ENCODE measurements at places on chromosomes 3 and 15.

GRCh38 chr3:22907161-22907780 is 295.9 kb upstream of the UBE2E2 start:
- no peak for DNase-seq

- DNase-seq, result no peak
These were observed at the start of gene CAPN7 for GRCh38 chr3:15205934-15206661. CAPN7 (plus strand) TSS chr3:15206246; CDS start chr3:15206496, 250 bp downstream.

DNA sequence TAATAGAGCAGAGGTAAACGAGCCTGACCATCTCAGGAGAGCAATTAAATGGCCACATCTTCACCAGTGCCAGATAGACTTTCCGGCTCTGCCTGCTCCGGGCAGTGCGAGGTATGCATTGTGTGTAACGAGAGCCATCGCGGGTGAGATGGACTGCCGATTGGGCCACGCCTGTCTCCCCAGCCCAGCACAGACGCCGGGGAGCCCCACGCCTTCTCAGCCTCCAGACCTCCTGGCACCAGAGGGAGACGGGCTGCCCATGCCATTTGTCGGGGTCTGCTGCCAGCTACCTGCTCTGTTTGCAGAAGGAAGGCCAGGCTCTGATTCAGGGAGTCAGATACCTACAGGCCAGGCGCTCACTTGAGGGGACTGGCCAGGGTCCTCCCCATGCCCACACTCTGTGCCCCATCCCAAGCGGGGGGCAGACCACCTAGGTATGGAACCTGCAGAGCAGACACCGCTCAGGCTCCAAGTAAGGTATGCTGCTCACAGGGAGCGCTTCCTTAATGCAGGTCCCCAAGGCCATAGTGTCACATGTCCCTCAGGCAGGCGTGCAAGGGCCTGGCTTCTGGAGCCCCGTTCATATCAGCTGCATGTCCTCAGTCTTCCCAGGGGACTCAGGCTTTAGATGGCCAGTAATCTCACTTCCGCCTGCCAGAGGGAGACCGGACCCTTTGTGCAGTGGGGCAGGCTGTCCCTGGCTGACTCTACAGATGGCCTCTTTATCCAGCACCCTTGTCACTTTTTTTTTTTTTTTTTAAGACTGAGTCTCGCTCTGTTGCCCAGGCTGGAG is 62.2 kb downstream of the DNAJB8 start:
- no peak for DNase-seq

DNA sequence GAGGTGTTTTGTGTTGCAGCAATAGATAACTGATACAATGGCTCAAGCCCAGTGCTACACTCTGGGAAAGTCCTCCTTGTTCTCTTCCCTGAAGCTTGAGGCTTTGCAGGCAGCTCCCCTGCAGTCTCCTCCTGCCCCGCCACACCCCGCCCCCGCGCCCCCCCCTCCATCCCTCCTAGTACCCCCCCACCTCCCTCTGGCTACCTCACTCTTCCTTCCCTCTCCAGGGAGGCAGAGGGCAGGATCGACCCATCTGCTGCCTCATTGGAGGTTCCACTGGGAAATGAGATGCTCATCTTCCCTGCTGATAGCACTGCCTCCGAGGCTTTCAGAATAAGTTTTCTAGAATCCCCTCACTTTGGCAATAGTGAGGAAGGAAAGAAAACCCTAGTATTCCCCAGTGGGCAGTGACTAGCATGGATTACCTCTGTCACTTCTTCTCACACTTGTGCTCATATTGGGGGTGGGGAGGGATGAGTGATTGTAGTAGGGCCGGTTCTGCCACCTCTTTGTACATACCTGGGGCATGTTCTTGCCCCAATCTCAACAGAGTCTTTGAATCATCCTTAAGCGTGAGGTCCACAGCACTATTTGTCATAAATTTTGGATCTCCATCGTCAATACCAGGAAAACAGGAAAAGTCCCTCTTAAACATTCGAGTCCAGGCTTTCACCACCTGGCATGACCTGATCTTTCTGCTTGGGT is 16.3 kb upstream of the RAB7A start:
- DNase-seq, result no peak

DNA sequence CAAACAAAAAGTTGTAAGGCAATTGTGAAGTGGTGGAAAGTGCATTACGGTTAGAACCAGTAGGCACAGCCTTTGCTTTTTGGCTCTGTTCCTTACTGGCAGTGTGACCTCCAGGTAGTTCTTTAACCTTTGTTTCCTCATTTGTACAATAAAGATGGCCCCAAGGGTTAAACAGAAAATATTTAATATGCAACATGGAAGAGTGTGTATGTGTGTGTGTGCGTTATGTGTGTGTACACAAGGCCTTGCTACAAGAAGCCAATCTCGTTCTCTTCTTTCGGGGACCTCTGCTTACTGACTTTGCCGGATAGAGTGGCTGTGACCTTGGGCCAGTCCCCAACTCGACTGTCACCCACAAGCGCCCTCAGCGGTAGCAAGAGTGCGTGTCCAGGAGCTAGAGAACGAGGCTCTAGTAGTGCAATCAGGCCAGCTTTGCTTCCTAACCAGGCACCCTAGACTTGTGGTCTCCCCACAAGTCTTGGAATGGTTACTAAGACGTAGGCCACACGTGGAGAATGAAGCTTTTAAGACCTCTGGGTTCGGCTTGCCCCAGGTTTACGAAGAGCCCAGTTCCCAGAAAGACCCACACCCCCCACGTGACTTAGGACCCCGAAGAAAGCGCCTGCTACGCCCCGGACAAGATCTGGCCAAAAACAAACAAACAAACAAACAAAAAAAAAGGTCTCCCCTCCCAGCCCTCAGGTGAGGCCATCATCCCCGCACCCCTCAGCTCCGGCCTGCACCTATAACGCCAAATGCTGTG is 593 bp downstream of the CIAO2A start:
- DNase-seq, result no peak

DNA sequence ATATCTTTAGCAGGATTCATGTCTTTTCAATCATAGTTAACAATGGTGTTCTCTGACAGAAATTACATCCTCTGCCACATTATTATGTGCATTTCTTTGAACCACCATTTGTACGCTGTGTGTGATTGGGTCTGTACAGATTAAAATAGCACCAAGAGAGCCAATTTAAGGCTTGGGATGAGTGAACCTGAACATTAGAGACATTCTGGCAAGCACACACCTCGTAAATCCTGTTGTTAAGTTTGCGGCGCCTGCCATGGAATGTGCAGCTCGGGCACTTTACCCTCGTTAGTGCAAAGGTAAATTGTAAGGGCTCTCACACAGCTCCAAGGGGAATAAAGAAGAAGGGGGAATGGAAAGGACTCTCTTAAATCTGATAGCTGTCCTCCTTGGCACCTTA is 482.4 kb upstream of the DPPA4 start:
- DNase-seq, result no peak

DNA sequence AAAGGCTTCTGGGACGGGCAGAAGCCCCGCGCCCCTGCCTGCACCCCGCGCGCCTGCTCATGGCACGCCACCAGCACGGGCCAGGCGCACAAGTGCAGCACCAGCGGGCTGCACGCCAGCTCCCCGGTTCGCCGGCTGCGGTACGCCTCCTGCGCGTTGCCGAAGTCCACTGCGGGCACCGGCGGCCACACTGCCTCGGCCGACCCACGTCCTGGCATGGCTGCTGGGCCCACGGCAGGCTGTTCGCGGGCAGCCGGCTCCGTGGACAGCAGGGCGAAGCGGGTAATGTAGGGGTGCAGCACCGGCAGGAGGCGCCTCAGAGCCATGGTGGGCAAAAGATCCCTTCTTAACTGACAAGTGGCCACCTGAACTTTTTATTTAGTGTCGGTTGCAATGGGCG is 34.8 kb downstream of the MCCC1 start:
- DNase-seq, result no peak

GRCh38 chr3:83625261-83625660 is 1333.5 kb upstream of the CADM2 start:
- no peak for DNase-seq

DNA sequence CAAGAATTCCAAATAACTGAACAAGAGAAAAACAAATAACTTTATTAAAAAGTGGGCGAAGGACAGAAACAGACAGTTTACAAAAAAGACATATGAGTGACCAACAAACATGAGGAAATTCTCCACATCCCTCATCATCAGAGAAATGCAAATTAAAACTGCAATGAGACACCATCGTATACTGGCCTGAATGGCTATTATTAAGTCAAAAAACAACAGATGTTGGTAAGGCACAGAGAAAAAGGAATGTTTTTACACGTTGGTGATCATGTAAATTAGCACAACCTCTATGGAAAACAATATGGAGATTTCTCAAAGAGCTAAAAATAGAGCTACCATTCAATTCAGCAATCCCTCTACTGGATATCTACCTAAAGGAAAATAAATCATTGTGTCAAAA is 1260.4 kb upstream of the ALCAM start:
- no peak for DNase-seq

DNA sequence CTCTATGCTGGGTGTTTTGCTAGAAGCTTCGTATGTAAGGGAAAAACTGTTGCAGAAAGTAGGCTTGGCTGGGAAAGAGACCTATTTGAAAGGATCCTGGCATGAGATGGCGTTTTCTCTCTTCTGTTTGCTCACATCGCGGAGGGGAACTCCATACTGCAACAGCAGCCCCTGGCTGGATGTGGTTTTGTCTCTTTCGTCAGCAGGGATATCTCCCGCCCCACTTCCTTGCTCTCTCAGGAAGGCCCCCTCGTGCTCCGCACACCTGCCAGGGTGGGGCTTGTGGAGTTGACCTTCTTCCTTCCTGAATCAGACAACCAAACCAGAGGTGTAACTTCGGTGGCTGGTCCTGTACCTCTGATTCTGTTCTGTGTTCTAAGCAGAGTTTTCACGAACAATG is 26.4 kb upstream of the MYZAP start:
- no peak for DNase-seq

DNA sequence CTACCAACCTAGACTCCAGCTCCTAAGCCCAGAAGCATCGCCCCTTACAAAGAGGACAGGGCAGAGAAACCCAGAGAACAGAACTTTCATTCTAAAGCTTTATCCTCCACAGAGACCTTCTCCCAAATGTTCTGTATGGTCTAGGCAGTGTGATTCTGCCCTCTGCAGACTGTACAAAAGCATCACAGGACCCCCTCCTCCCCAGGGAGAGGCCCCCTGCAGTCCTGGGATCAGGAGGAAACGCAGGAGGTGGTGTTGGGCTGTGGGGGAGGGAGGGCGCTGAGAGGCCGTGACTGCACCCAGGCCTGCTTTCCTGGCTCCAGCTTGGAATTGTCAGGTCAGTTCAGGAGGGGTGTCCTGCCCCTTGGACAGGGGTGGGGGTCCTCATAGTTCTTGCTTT is 101.3 kb downstream of the DGKG start:
- no peak for DNase-seq

GRCh38 chr3:139811331-139811730 is 123.7 kb upstream of the CLSTN2 start:
- DNase-seq, result no peak

DNA sequence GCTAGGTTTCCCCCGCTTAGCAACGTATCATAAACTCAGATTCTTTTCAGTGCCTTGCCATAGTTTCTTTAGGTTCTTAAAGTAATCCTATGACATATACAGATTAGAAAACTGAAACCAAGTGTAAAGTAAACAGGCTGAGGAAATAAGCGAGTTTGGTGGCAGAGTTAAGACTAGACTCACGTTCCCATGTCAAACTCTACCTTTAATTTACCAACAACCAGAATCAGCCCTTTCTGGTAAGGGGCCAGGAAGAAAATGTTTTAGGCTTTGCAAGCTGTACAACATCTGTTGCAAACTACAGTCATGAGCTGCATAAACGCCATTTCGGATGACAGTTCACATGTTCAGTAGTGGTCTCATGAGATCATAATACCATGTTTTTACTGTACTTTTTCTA is 128.0 kb upstream of the PRICKLE2 start:
- DNase-seq, result no peak

DNA sequence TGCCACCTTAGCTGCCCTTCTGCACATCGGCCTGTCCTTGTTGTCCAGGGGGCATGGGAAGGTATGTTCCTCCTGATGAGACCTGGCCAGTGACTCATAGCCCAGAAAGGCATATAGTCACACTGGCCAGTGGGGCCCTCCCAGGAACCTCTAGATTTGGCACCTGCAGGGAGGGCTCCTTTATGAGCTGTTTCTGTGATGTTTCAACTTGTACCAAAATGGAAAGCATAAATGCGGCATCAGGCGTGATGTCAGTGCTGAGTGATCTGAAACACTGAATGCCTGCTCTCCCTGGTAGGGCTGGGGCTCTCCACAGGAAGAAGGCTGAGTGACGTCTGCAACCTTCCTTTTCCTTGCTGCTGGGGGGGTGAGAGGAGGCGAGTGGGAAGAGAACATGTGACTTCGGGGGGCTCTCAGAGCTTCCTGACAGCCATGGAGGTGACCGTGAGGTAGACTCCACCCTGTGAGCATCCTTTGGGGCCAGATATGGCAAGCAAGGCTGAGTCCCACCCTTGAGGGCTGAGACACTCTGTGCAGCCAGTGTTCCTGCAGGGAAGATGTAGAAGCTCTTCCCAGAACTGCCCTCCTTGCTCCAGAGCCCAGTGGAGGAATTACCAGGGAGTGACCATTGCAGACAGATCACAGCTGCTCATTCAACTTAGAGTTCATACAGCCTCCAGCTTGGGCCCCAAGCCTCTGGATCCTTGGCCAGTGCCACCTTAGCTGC is 37.1 kb upstream of the APEH start:
- DNase-seq, result no peak

DNA sequence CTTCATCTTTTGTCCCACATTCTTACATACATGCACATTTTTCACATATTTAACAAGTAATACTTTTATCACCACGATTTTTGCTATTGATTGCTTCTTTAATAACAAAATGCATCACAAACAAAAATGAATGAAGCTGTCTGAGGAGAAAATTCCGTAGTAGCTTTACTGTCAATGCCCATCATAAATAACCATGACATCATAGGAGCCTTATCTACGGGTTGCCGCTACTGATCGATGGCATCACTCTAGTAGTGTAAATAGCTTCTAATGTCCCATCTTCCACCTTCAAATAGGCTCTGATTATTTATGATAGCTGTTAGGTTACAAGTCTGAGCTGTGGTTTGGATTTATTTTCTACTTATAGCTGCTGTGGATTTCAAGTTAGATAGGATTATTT is 323.4 kb downstream of the MECOM start:
- no peak for DNase-seq

DNA sequence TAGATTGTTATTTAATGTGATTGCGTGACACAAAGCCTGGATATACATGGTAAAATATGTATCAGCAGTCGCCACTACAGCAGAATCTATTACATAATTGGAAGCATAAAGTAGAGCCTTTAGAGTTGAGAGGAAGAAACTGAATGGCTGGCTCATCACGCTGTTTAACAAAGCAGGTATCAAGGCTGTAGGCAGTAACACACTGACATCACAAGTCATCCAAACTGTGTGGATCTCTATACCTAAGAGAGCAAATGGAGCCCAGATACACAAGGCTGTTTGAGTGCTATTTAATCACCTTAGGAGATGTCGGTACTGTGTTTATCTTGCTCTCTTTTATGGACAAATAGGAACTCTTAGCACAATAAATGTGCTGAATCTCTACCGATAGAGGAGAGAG is 864.4 kb downstream of the VGLL3 start:
- DNase-seq, result no peak

- no peak for DNase-seq
These were observed 165.4 kb upstream of the TOPAZ1 start for GRCh38 chr3:44076221-44076829.

GRCh38 chr3:42822828-42823227 is 13.6 kb downstream of the ACKR2 start:
- no peak for DNase-seq

GRCh38 chr15:85356276-85356675 is 24.1 kb upstream of the AKAP13 start:
- DNase-seq, result no peak

GRCh38 chr3:153169793-153170383 is 7.9 kb downstream of the RAP2B start:
- no peak for DNase-seq
